Stimulated activated CD4-positive, alpha-beta T cell treated with anti-CD3 and anti-CD28 coated beads, Interleukin-15, amount 100 ng/mL, for 48 hours (primary cell): ENCODE measurements at places on chromosomes 6 and 20.
A peak's percentile ranks its signal among the peaks of the same experiment; 100 is the strongest.

DNA sequence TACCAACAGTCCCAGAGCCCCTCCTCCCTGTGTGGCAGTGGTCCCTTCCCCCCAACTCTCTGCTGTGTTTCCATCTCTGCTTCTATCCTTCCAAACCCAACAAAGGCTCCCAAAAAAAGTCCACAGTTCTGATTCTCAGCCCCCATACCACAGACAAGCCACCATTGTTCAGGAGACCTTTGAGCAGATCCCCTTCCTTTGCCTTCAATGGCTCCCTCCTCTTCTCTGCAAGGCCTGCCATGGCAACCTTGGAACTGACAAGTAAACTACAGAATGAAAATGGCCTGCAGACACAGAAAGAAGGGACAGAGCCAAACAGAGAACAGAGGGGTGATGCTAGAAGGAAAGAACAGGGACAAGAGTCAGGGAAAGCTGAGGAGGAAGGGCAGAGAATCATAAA lies 23.2 kb downstream of the OR2H2 start:
- no peak for DNase-seq

GRCh38 chr6:106527979-106528378 lies 101.3 kb downstream of the RTN4IP1 start:
- no peak for DNase-seq

DNA sequence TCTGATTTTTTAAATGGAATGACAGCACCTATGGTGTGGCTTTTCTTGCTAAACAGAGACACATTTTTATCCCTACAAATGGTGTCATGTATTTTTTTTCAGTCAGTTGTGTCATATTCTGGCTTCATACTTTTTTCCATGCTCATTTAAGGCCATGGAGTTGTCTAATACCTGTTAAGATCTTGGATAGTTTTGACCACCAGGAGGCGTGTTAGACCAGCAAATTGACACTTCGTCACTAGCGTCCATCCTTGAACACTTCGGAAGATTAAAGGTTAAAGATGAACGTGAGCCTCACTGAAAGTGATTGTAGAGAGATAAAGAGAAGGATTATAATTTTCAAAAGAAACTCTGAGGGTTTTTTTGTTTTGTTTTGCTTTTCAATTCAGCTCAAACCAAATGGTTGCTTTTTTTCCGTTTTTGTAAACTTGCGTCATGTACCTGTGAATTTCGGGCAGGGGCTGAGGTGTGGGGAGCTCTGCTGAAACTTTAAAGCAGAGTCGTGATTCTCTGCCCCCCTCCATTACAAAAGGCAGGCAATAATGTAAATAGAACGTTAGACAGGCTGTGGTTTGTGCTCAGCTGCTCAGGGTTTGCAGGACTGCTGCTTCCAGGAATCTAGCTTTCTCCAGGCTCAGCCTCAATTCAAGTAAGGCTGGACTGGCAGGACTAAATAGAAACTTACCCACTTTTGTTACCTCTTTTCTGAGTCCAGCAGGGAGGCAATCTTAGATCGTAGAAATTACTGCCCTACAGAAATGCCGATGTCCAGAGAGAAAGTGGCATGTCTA lies 245.1 kb downstream of the FOXA2 start:
- DNase-seq, result no peak

DNA sequence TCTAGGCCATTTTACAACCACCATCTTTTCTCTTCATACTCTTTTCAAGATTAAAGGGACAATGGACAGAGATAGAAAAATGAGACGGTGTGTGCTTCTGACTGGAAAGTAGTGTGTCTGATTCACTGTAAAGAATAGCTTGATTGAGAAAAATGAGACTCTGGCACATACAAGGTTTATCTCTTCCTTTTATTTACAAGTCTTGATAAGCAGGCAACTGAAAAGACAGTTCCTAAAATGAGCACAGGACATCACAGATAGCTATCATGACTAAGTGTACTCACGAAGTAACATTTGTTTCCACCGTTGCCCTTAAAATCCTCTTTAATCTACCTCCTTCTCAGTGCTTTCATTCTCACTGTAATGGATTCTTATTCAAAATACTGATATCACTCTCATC lies 383.0 kb downstream of the TBC1D32 start:
- no peak for DNase-seq

- DNase-seq, result no peak
Observed at GRCh38 chr6:25174678-25175077, 104.5 kb upstream of the CARMIL1 start.

DNA sequence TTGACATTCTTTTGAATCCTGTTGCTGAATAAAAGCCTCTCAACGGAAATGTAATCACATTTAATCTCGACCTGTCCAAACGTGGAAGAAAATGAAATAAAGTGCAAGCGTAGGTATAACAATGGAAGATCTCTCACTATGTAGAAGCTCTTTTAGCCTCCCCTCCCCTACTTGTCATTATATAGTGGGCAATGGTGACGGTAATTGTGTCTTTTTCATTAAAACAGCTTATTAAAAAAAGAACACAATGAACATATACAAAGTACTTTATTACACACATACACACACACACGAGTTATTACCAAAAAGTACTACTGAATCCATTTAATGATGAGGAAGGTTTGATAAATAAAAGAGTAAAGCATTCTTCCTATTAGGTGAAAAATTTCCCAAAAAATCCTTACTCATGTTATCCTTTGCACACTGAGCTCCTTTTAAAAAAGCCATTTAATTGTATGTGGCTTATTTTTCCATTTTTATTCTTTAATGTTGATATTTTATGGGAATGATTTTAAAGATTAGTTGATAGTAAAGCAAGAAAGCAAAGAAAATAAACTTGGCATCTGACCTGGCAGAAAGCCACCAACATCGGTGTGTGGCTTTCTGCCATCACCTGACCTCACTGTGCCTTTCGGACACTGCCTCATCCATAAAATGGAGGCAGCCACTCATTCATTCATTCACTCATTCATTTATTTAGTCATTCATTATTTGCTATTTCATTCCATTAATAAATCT lies 493 bp upstream of the SGK1 start:
- DNase-seq, result no peak

GRCh38 chr20:13220904-13221297 lies at the start of gene ISM1:
TSS of gene ISM1 (plus strand) at chr20:13221274. CDS start at chr20:13221777, 503 bp downstream.
- peak; percentile 6 for DNase-seq

- peak; percentile 5 for DNase-seq
Observed at GRCh38 chr6:144215402-144215931, 65.2 kb downstream of the STX11 start.

- DNase-seq, result no peak
Observed at GRCh38 chr20:19392344-19393130, 180.1 kb downstream of the SLC24A3 start.

GRCh38 chr6:89655122-89655521 lies 16.6 kb upstream of the LYRM2 start:
- no peak for DNase-seq

DNA sequence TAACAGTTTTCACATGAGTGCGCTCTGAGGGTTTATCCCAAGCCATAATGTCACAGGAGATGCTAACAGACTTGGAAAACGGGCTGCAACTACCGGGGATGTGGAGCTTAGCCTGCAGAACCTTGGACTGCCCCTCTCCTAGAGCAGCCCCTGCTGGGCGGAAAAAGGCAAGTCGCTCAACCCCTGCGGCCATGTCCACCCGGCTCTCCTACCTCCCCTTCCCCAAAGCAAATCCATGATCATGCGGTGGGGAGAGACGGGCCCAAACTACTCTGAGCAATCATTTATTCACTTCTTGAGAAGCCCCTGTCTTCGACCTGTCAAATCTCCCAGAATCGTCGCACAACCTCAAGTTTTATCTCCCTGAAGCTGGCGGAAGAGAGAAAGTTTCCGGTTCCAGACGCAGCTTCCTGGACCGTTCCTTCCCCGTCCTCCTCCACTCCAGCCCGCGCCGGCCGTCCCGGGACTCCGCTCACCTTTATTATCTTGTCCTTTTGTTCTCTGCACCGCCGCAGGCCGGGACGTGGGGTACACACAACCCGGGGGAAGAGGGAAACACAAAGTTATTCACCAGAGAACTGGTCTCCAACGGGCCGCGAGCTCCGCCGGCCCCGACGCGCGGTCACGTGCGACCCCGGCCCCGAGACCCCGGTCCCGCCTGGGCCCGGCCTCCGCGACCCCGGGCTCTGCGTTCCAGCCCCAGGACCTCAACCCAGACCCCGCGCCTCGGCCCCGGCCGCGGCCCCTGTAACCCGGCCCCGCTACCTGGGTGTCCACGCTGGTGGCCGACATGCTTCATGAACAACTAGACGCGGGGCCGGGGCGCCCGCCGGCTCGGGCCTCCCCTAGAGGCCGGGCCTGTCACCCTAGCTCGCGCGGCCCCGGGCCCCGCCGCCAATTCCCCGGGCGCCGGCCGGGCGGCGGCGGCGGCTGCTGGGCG lies 560 bp downstream of the YTHDF1 start:
- DNase-seq, result no peak

GRCh38 chr20:62475027-62475771 lies 596 bp downstream of the GATA5 start:
- DNase-seq, result no peak

- DNase-seq, result no peak
Observed at GRCh38 chr6:166503167-166503744, 83.2 kb downstream of the RAMACL start.

- DNase-seq, result no peak
Observed at GRCh38 chr6:55778705-55779104, 96.7 kb downstream of the BMP5 start.

DNA sequence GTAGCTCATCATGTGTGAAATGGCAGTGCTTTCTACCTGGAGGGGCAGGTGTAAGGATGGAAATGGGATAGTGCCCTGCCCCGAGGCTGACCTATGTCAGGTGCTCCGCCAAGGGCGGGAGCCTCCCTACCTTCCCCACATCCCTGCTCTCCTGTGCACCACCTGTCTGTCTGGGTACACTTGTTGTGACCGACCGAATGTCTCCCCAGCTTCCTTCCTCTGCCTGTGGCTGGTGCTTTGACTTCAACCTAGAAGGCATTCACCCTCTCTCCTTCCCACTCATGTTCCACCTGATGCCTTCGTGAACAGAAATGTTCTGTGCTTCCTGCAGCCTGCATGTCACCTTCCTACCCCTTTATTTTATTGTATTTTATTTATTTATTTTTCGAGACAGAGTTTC lies 114.8 kb downstream of the SCML4 start:
- DNase-seq, result no peak

- DNase-seq, result no peak
Observed at GRCh38 chr6:28824793-28825731, 98.7 kb downstream of the TRIM27 start.

DNA sequence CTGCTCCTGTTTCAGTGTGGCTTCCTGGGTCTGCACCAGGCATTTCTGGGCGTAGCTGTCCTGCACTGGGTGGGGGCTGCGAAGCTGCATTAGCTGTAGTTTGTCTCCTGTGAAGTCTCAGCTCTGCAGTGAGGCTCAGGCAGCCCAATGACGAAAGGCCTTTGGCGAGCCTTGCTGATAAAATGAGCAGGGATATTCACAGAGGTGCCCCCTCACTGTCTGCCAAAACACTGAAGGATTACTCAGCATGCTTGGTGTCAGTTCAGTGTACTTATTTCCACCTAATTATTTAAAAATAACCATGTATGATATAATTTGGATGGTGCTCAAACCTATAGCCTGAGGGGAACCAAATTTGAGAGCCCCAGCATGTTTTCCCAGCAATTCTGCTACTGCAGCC lies 73.5 kb downstream of the ECT2L start:
- DNase-seq, result no peak

GRCh38 chr6:170098428-170099170 lies 192.3 kb downstream of the DLL1 start:
- DNase-seq, result no peak

DNA sequence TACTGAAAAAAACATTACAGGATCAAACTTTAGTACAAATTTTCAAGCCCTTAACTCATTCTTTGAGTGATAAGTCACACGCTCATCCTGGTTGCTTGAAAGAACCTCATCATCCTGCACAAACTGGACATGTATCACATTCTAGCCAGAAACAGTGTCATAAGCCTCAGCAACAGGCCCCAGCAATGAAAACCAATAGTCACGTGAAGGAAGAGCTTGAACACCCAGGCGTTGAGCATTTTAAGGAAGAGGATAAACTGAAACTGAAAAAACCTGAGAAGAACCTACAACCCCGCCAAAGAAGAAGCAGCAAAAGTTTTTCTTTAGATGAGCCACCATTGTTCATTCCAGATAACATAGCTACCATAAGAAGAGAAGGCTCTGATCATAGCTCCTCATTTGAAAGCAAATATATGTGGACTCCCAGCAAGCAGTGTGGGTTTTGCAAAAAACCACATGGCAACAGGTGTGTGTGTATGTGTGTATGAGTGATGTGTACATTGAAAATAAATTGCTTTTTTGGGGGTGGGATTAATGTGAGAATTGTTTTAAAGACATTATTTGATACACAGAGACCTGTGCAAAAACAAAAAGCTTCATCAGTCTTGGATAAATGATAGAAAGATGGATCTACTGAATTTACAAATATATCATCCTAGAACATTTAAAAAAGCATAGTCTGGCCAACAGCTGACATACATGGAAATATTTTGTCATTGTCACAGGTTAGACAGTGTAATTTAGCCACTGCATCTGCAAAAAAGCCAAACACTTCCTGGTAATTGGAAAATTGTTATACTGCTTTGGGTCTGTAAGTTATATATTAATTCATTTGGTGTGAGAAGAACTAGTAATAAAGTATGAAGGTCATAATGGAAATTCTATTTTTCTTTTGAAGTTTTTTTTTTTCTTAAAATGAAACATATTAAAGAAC lies 50.1 kb downstream of the PHF3 start:
- no peak for DNase-seq

DNA sequence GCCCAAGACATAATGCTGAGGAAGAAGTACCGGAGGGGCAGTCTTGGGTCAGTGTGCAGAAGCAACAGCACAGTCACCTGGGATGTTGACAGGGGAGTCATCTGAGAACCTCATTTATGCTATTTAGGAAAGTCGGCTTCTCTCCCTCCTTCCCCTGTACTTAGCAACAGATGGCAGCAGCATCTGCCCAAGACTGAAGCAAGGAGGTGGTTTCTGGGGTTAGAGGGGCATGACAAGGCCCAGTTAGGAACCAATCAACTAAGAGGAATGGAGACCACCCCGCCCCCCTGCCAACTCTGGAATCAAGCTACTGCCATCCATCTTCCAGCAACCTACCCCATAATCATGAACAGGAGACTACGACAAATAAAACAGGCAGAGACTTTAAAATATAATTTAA lies 21.7 kb downstream of the RIPK1 start:
- DNase-seq, result no peak

GRCh38 chr6:15079288-15079817 lies 166.5 kb upstream of the JARID2 start:
- no peak for DNase-seq

- DNase-seq, result peak; percentile 22
Observed at GRCh38 chr20:44495802-44496481, 20.3 kb downstream of the TTPAL start.

GRCh38 chr6:105894556-105894955 lies 191.6 kb upstream of the PRDM1 start:
- DNase-seq, result no peak
